ENCODE measurements at places on chromosomes 3 and 15. TPM values are rescaled to one million over a fixed set of nuclear protein-coding genes. Genes with fewer than 3 reads are reported as not detected.

- H3K27me3 ChIP-seq, result peaks cover 4% of the 10 kb centered on the region
- peaks cover 1% of the 10 kb centered on the region for H3K4me1 ChIP-seq
- no peak overlapping the region for H3K27ac ChIP-seq
- no peak overlapping the region for H3K4me3 ChIP-seq
Measured at GRCh38 chr3:100419406-100419805, 18.1 kb downstream of the LNP1 start.

The ZMYND10 gene
- 2.2 TPM for total RNA-seq

DNA sequence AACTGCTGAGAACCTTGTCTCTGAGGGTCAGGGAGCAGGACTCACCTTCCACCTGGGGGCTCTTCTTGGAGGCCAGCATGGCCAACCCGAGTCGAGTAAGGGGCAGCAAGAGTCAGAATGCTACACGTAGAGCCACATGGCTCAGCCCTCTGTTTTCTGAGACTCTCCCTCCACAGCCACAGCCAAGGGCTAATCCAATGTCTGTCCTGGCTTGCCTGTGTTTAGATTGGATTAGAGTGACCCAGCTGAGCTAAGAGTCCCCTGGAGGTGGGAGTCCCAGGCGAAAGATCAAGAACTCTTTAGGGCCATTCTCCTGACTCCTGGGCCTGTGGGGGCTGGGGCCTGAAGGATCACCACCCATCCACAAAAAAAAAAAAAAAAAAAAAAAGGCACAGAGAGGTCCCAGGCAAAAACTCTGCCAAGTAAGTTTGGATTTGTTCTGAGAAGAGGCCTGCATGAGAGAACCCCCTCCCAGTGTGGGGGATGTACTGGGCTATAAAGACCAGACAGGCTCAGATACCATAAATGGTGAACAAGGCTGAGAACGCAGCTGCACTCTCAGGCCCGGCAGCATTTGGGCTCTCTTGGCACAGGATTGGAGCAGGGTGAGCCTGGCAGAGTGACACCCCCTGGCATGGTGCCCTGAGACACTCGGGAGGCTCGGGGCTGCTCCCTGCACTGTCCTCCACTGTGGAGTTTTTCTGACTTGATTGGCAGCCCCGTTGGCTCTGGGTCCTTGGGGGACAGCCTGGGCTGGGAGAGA, 88.0 kb upstream of the OSBPL11 start:
- no peaks in the 10 kb centered on the region for H3K27me3 ChIP-seq
- no peaks in the 10 kb centered on the region for H3K4me1 ChIP-seq
- DNase-seq, result no peak
- H3K36me3 ChIP-seq, result no peaks in the 10 kb centered on the region

GRCh38 chr3:187150599-187150998, 11.3 kb upstream of the RPL39L start:
- H3K36me3 ChIP-seq, result peaks cover 2% of the 10 kb centered on the region
- no peak overlapping the region for H3K27ac ChIP-seq
- peak; percentile 63 for DNase-seq
- no peak overlapping the region for H3K4me3 ChIP-seq
- H3K27me3 ChIP-seq, result peaks cover 37% of the 10 kb centered on the region
- H3K4me1 ChIP-seq, result peaks cover 7% of the 10 kb centered on the region

DNA sequence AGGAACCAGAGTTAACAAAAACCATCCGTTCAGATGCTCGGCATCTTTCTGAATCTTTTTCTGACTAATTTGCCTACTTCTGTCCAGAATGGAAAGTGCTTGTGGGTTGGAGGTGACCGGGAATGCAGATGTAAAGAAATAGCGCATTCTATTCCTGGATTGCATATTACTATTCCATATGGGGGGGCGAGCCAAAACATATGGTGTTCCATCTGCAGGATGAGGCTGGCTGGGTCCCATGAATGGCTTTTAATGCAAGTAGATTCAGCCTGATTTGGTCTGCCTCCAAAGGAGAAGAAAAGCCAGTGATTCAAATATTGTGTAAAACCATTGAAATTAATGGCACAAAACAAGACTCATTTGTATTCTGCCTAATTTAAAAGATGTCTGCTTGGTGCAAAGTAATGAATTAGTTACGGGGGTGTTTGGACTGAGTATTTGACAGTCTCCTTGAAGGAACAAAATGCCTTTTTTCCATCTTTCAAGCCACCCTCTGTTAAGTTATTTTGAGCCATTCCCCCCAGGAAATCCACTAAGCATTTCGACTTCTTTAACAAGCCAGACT, 99.0 kb downstream of the ST8SIA2 start:
- no peak for DNase-seq
- no peak overlapping the region for H3K4me3 ChIP-seq
- H3K27ac ChIP-seq, result no peak overlapping the region
- H3K27me3 ChIP-seq, result peaks cover 15% of the 10 kb centered on the region
- no peaks in the 10 kb centered on the region for H3K36me3 ChIP-seq
- no peaks in the 10 kb centered on the region for H3K4me1 ChIP-seq

The IL17RD gene
- total RNA-seq, result not detected

The RASSF1 gene
- total RNA-seq, result 183 TPM

The ZBED2 gene
- 1.9 TPM for total RNA-seq

GRCh38 chr3:28349469-28350000, 911 bp upstream of the AZI2 start:
- H3K4me3 ChIP-seq, result peak overlapping the region; percentile 98
- peak overlapping the region; percentile 99 for H3K27ac ChIP-seq
- DNase-seq, result no peak
- no peaks in the 10 kb centered on the region for H3K27me3 ChIP-seq
- peaks cover 41% of the 10 kb centered on the region for H3K36me3 ChIP-seq
- peaks cover 36% of the 10 kb centered on the region for H3K4me1 ChIP-seq

- no peak overlapping the region for H3K27ac ChIP-seq
- no peak overlapping the region for H3K4me3 ChIP-seq
- peaks cover 30% of the 10 kb centered on the region for H3K27me3 ChIP-seq
- no peaks in the 10 kb centered on the region for H3K36me3 ChIP-seq
Measured at GRCh38 chr15:38065721-38066345, 131.4 kb downstream of the TMCO5A start.

DNA sequence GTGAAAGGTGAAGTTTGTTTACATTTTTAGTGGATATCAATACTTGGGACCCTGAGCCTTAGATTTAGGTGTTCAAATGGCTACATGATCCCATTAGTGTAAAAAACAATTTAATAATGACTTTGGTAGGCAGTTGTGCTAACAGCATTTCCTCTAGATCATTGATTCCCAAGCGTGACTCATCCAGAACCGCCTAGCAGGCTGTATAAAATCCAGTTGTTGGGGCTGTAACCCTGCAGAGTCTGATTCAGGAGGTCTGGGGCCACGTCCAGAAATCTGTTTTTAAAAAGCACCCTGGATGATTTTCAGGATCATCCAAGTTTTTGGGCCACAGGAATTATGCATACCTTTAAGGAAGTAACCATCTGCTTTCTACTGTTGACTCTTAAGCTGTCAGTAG, 156.4 kb downstream of the TP63 start:
- no peaks in the 10 kb centered on the region for H3K36me3 ChIP-seq
- no peak for DNase-seq
- H3K4me1 ChIP-seq, result peaks cover 4% of the 10 kb centered on the region
- H3K27me3 ChIP-seq, result no peaks in the 10 kb centered on the region

- H3K4me1 ChIP-seq, result no peaks in the 10 kb centered on the region
- no peaks in the 10 kb centered on the region for H3K27me3 ChIP-seq
- no peak overlapping the region for H3K27ac ChIP-seq
- DNase-seq, result no peak
- H3K36me3 ChIP-seq, result no peaks in the 10 kb centered on the region
- H3K4me3 ChIP-seq, result no peak overlapping the region
Measured at GRCh38 chr3:64650096-64650622, 37.6 kb downstream of the ADAMTS9 start.

DNA sequence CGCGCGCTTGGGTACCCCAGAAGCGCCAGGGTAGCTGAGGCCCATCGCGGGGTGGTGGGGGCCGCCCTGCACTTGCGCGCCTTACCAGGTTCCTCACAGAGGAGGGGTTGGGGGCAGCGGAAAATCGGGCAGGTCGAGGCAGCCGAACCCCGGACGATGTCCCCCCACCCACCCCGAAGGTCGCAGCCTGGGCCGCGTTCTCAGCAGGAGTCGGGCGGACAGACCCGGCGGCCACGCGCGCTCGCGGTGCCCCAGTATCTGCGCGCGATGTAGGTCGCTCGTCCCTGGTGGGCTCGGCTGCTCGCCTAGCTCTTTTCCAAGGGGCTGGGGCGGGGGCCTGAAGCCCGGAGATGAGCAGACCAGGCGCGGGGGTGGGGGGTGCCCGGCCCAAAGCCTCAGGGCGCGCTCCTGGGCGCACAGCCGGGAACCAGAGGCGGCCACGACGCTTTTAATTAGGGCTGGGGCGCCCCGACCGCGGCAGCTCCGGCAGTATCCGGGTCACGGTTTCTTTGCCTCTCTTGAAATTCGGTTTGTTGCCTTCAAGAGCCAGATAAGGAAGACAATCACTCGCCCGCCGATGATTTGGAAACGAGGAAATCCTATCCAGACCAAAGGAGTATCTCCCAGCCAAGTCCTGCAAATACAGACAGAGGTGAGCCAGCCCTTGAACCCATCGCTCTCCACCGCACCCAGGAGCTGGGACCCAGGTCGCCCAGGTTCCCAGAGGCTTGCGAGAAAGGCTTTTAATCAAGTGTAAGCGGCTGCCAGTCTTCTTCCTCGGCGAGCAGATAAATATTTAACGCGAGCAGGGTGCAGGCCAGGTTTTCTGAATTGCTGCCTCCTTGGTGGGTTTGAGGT, 4.6 kb downstream of the SKOR1 start:
- peak overlapping the region; percentile 19 for H3K4me3 ChIP-seq
- H3K27me3 ChIP-seq, result peaks cover 79% of the 10 kb centered on the region
- peaks cover 29% of the 10 kb centered on the region for H3K4me1 ChIP-seq
- no peak for DNase-seq

DNA sequence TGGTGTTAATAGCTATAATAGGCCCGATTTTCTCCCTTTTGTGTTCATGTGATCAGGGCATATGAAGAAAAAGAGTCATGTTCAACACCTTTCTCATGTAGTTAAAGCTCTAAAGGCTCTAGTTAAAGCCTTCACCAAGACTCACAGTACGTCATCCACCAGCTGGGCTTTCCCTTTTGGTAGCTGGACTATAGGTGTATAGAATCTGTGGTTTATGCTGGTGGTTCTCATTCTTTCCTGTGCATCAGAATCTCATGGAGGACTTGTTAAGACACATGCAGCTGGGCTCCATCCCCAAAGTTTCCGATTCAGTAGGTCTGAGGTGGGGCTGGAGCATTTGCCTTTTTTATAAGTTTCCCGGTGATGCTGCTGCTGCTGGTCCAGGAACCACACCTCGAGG, 31.0 kb downstream of the CFAP91 start:
- H3K4me3 ChIP-seq, result no peak overlapping the region
- H3K27ac ChIP-seq, result no peak overlapping the region
- H3K4me1 ChIP-seq, result no peaks in the 10 kb centered on the region
- no peaks in the 10 kb centered on the region for H3K36me3 ChIP-seq
- DNase-seq, result no peak

The CYP1A1 gene
- total RNA-seq, result 12.4 TPM

GRCh38 chr3:54837964-54838363, 89.9 kb downstream of the LRTM1 start:
- DNase-seq, result no peak
- H3K4me1 ChIP-seq, result no peaks in the 10 kb centered on the region
- no peak overlapping the region for H3K27ac ChIP-seq
- H3K27me3 ChIP-seq, result no peaks in the 10 kb centered on the region
- no peaks in the 10 kb centered on the region for H3K36me3 ChIP-seq

- H3K27ac ChIP-seq, result peak overlapping the region; percentile 93
- peaks cover 45% of the 10 kb centered on the region for H3K4me1 ChIP-seq
- H3K4me3 ChIP-seq, result peak overlapping the region; percentile 95
- no peak for DNase-seq
- H3K27me3 ChIP-seq, result peaks cover 24% of the 10 kb centered on the region
- H3K36me3 ChIP-seq, result peaks cover 23% of the 10 kb centered on the region
Measured at GRCh38 chr3:23807424-23808015, 1.8 kb downstream of the UBE2E1 start.

- peaks cover 7% of the 10 kb centered on the region for H3K27me3 ChIP-seq
- no peak overlapping the region for H3K4me3 ChIP-seq
- peak; percentile 38 for DNase-seq
- peaks cover 4% of the 10 kb centered on the region for H3K36me3 ChIP-seq
- peak overlapping the region; percentile 13 for H3K27ac ChIP-seq
Measured at GRCh38 chr3:27357665-27358258, 11.4 kb downstream of the NEK10 start.

The MYRIP gene
- not detected for total RNA-seq

The LXN gene
- total RNA-seq, result 7.7 TPM

DNA sequence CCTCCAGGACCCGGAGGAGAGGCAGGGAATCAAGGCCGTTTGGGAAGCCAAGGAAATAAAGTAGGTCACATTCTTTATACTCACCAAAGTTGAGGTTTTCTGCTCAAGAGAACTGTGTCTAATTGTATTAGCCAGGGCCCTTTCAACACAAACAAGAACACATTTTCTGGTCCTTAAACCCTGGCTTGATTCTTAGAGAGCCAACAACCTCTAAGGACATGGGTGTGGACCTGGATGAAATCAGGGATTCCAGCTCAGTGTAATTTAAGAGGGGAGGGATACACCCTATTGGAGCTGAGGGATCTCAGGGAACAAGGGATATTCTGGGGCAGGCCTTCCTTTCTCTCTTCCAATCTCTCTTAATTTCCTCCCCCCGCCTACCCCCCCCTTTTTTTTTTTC, 104.8 kb downstream of the COL6A6 start:
- no peak overlapping the region for H3K27ac ChIP-seq
- no peaks in the 10 kb centered on the region for H3K36me3 ChIP-seq
- H3K27me3 ChIP-seq, result peaks cover 2% of the 10 kb centered on the region

The ABHD17C gene
- 2.1 TPM for total RNA-seq

GRCh38 chr3:47421741-47422649, 41.2 kb downstream of the PTPN23 start:
- H3K36me3 ChIP-seq, result peaks cover 5% of the 10 kb centered on the region
- peak overlapping the region; percentile 100 for H3K27ac ChIP-seq
- H3K4me3 ChIP-seq, result peak overlapping the region; percentile 85
- peaks cover 14% of the 10 kb centered on the region for H3K4me1 ChIP-seq

DNA sequence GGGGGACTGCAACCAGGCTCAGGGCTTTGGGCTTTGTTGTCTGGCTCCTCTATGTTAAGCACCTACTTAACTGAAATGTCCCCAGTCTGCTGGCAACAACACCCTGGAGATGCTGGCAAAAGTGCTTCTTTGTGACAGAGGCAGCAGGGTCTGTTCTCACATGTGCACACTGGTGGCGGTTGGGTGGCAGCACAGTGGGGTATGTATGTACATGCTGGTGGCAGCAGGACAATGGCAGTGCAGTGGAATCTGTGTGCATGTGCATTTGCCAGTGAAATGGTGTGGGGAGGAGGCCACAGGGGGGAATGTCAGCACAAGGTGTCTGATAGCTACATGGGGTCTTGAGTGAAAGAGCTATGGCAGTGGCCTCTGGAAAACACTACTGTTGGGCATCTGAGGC, 830.3 kb downstream of the DIPK2A start:
- no peak for DNase-seq
- H3K4me1 ChIP-seq, result no peaks in the 10 kb centered on the region
- H3K27me3 ChIP-seq, result peaks cover 2% of the 10 kb centered on the region
- no peak overlapping the region for H3K27ac ChIP-seq
